Naive B cell (primary cell): ENCODE measurements at places on chromosomes 7 and 10.

GRCh38 chr7:34198231-34198641, 292.9 kb downstream of the BMPER start:
- no peak for DNase-seq

- no peak for DNase-seq
These were observed 9.1 kb upstream of the ZYX start for GRCh38 chr7:143372070-143372469.

- no peak for DNase-seq
These were observed 74.7 kb downstream of the CUX1 start for GRCh38 chr7:101891936-101892640.

DNA sequence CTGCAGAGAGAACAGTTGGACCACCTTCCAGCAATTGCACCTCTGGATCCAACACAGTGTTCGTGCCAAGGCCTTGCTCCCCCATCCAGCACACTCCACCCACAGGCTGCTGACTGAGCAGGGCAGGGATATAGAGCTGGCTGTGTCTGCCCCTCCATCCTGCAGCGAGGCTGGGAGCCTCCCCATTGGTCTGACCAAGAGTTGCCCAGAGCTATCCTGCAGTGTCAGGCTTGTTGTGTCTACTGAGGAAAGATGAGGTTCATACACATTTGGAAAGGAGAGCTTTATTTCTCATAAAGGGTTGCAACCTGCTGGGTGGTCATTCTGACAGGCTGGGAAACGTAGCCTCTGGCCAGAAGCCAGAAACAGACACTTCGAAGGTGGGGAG, 27.1 kb downstream of the PRF1 start:
- DNase-seq = no peak

- peak; percentile 47 for DNase-seq
These were observed 191.4 kb downstream of the FAM107B start for GRCh38 chr10:14583252-14583651.

- no peak for DNase-seq
These were observed 19.3 kb downstream of the PPP1R3C start for GRCh38 chr10:91613411-91614187.

DNA sequence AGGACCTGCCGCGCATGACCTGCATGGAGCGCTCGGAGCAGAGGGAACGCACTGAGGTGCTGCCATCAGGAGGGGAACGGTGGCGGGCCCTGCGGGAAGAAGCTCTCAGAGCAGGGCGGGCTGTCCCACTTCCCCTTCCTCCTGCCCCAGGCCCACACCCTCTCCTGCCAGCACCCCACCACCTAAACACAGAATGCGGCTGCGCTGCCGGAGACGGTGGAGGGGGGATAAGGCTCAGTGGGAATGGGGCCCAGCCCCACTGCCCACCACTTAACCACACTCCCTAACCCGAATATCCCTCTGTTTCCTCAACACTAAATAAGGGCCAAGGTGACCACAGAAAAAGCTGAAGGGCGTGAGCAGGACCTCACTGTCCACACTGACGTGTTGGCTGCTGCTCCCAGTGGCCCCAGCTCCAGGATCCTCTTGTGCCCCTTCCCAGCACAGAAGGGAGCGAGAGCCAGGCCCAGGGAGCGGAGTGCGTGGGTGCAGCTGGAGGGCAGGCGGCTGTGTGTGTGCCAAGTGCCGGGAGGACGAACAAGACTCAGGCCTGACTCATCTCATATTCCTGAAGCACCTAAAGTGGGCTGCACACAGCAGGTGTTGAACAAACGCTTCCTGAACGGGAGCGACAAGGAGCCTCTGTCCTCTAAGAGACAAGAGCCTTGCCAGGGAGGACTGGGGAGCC, 116.8 kb downstream of the MAD1L1 start:
- DNase-seq = no peak

GRCh38 chr10:113305871-113306270, 247.0 kb upstream of the HABP2 start:
- no peak for DNase-seq

GRCh38 chr10:17758200-17758599, 6.2 kb downstream of the TMEM236 start:
- DNase-seq = no peak

DNA sequence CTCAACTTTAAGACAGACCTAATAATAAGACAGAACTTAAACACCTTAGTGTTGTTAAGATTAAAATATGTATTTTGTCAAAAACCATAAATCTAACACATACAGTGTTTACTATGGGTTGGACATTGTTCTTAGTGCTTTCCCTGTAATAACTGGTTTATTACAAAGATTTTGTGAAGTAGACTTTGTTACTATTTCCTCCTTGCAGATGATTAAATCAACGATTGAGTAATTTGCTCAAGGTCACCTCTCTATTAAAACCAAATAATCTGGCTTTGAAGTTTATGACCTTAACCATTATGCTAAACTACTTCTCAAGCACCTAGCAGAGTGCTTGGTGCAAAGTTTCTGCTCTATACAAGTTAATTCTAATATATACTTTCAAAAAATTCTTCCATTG, 102.7 kb upstream of the FAM3C start:
- no peak for DNase-seq

DNA sequence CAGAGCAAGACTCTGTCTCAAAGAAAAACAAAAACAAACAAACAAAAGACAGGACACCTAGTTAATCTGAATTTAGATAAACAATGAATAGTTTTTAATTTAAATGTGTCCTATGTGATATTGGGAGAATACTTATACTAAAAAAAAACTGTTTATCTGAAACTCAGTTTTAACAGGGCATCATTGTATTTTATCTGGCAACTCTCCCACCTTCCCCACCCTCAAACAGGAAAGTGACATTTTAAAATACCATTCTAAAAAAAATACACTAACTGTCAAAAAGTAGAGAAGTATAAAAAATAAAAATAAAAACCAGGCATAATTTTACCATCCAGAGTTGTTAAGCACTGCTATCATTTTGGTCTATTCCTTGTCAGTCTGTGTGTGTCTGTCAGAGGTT, 119.0 kb downstream of the RTKN2 start:
- no peak for DNase-seq
